Activated CD4-positive, alpha-beta T cell treated with anti-CD3 and anti-CD28 coated beads, Interleukin-2, amount 10 ng/mL, durations not matched to agents 7 days and 5 days (primary cell): ENCODE measurements at places on chromosomes 7 and 10.

DNA sequence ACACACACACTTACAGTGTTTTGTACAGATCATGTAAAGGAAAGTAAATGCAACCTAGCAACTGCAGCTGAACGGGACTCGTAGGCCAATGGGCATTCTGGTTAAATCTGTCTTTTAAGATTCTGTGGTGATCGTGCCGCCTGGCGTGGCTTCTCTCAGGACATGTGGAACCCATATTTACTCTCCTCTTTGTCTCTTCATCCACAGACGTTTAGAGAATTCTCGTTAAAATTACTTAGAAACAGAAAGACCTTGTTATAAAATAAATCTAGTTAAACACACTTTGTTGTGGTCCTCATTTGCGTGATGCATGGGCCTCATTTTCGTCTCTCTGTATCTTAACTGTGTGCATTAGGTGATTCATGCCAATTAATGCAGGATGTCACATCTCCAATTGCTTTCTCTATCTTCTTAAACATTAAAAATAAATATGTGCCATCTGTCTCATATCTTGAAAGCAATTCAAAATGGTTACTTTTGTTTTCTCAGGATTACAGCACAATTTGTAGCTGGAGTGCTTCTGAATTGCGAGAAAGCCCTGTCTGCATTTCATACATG, 11.5 kb downstream of the KLF6 start:
- DNase-seq: no peak

- no peak for DNase-seq
These were observed 72.3 kb upstream of the APBB1IP start for GRCh38 chr10:26365681-26366358.

- DNase-seq: peak; percentile 36
These were observed 19.8 kb upstream of the PRRT4 start for GRCh38 chr7:128381161-128381821.

- no peak for DNase-seq
These were observed 10.9 kb downstream of the ADCK2 start for GRCh38 chr7:140683657-140684056.
